ENCODE measurements at places on chromosomes 3 and 15.

DNA sequence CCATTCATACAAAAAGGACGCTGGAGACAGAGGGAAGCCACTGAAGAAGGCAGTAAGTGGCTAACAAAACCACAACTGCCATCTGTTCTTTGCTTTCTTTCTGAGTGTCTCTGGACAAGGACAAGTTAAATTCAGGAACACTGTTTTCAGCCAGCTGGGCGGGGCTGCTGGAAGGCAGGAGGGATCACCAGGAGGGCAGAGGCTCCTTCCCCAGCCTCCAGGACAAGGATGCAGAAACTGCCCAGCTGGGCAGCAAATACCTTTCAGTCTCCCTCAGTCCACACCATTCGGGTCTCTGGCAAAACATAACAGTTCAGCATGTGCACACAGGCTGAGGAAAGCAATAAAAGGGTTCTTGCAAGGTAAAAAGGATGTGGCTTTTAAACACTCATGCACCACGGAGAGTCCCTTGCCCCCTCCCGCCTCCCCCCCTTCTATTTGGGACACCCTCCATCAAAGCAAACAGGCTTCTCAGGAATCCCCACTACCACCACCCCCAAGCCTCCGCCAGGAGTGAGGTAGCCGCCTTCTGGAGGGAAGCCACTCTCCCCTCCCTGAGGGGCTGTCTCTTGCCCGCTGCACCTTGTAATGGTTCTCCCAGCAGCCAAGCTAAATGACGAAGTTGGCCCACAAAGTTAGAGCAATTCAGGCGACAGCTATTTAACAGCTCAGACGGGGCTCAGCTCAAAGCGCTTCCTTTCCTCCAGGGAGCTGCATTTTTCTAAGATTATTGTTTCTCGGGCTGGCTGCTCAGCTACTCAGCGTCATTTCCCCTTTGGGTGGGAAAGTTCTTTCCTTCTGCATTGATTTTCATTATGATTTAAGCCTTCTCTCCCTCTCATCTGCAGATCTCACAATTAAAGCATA lies 3.8 kb downstream of the HEG1 start:
- DNase-seq: no peak

DNA sequence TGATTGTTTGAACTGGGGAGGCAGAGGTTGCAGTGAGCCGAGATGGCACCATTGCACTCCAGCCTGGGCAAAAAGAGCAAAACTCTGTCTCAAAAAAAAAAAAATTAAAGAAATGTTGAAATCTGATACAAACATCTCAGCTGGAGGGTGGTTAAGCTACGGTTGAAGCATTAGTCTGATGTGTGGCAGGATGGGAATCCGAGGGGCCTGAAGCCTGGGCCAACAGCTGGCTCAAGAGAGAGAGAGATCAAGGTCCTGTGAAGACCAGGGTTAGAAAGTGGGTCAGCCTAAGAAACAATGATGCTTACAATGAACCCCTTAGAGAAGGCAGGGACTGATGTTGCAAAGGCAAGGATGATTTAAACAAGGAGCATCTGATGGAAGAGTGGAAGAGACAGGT lies 69.8 kb downstream of the CD200R1L start:
- no peak for DNase-seq

DNA sequence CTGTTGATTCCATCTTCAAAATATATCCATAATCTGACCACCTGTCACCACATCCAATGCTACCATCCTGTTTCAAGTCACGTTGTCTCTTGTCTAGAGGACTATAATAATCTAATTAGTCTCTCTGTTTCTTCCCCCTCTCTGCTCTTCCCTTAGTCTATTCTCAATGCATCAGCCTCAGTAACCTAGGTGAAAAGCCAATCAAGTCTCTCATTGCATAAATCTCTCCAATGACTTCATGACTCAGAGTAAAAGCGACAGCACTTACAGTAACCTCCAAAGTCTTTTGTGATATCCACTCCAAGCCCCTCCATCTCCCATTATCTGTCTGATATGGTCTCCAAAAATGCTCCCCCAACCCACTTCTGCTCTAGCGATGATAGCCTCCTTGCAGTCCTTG lies 7.2 kb downstream of the UBA3 start:
- DNase-seq: no peak

DNA sequence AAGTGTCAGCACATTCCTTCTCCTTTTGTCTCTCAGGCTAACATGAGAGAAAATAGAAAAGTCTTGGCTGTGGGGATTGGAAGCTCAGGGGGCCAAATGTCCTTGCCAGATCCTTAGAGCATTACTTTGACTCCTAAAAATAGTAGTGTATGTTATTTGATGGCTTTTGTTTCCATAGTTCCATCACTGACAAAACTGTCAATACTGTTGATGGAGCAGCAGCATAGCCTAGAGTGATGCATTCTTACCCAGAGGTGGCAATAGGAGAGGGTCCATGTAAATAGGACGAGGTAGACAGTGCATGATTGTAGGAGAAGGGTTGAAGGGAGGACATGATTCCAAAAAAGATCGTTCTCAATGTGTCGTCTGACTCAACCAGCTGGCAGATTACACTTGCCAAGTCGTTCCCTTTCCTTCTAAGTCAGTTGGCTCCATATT lies 282.7 kb upstream of the TPRG1 start:
- DNase-seq: no peak

GRCh38 chr3:122533931-122534334 lies 19.2 kb upstream of the KPNA1 start:
- DNase-seq: no peak

DNA sequence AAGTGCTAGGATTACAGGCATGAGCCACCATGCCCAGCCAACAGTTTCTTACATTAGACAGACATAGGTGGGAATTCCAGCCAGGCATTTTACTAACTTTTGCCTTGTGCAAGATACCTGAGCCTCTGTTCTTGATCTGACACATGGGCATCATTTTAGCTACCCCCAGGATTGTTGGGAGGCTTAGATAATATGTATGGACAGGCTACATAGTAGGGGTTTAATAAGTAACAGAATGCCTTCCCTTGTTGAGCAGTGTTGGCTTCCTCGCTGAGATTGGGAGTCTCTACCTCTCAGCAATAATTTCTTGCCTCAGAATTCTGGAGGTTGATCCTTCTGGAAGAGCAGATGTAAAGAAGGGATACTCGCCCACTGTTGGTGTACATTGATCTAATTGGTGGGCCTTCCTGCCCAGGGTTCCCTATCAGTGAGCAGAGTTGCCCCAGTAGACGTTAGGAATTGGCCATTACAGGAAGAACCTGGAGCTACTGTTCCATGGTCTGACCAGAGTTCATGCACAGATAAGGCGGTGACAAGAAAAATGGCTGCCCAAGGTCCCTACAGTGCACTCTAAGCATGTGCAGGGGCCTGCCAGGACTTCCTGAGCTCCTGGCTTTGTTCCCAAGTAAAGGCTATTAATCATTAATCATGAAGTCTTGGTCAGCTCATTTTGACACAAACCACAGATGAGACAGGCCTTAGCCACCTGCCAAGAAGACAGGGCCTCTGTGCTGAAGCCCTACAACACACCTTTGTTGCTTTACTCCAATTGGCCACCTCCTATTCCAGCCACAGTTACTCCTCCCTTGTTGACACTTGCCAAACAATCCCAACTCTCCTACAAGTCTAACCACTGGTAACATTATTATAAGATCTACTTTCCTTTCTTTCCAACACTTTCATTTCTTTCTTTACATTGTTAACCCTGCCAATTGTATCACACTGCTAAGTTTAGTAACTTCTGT lies 5.0 kb upstream of the IL17RE start:
- DNase-seq: no peak

Data from type B pancreatic cell (in vitro differentiated cells).